ENCODE measurements at places on chromosomes 4 and X.

DNA sequence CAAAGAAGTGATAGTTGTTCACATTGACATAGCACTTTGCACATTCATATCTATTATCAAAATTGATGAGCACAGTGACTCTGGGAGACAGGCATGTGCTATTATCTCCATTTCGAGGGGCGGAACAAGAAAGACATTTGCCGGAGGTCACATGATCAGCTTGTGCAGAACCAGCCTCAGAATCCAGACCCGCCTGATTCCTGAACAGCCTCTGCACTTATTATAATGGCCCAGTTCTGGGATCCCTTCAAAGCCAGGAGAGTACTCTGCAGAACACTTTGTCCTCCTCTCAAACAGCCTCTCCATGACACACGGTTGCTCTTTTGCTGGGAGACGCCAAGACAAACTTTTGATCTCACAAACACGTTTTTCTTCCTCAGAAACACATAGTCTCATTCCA is 48.4 kb downstream of the RWDD4 start:
- DNase-seq = no peak

DNA sequence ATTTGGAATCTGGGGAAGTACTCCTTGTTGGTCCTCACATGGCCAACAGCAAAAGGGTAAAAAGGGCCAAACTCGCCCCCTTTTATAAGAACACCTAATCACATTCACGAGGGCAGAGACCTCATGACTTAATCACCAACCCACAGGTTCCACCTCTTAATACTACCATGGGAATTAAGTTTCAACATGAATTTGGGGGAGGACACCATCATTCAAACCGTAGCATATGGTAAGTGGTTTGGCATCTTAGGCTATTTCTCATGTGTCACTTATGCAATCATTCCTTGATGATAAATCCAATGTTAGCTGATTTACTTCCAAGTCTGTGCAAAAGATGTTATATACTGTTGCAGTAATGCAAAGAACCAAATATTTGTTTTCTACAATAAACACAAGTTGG is 302.9 kb upstream of the FAM241A start:
- DNase-seq = no peak

- peak; percentile 66 for DNase-seq
Measured at GRCh38 chrX:48945517-48946348, 11.7 kb downstream of the OTUD5 start.

- no peak for DNase-seq
Measured at GRCh38 chr4:98793658-98794057, 135.2 kb upstream of the TSPAN5 start.

DNA sequence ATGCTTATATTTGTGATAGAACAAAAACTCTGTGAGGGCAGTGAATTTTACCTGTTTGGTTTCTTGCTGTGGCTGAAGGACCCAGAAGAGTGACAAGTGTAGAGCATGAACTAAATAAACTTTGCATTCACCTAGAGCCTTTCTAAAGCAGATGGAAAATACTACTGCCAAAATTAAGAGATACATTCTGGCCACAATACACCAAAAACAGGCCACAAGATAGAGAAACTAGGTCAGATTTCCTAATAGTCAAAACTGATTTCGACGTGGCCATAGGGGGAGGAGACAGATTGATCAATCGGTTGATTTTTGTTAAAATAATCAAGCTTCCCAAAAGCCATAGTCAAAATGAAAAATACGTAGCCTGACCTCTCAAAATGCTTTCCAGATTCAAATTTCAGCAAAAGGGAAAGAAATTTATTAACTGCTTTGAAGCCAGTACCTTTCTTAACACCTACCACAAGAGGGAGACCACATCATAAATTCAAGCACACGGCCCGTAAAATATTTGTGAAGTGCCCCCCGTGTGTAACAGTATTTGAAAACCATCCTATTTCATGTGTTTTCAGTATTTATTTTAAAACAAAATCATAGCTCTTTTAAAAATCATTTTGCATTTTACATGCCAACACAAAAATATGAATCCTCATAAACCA is 132.4 kb downstream of the CORIN start:
- no peak for DNase-seq

- no peak for DNase-seq
Measured at GRCh38 chr4:181792641-181793040, 450.6 kb upstream of the TENM3 start.

DNA sequence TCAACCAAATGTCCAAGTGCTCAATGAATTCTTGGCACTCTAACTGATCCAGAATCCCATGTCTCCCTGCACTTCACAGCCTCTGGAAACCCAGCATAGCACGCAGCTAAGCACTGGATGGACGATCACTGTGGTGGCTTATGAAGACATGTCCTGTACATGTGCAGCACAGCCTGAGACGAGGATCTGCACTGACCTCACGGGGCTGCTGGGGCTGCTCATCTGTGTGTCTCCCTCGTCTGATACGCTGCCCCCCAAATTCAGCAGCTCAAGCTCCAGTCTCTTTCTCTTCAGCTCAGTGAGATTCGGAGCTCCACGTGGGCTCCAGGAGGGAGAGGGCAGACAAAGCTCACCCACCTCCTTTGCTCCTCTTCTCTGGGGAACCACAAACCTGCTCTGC is 126.9 kb downstream of the CPZ start:
- DNase-seq = peak; percentile 11

GRCh38 chr4:145098675-145099037 is 545 bp downstream of the ABCE1 start:
- peak; percentile 57 for DNase-seq

DNA sequence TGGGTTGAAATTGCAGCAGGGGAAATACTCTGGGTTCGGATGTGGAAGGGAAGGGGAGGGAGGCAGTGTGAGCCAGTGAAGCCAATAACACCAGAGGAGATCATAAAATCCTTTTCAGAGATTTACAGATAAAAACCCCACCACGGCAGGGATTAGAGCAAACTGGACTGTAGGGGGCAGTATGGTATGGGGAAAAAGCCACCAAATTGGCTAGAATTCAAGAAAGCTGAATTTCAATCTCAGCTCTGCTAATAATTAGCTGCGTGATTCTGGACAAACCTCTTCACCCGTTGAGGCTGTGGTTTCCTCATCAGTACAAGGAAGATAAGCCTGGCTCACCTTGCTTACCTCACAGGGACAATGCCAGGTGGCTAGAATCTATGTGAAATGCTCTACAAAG is 108.1 kb downstream of the ATG4A start:
- no peak for DNase-seq

DNA sequence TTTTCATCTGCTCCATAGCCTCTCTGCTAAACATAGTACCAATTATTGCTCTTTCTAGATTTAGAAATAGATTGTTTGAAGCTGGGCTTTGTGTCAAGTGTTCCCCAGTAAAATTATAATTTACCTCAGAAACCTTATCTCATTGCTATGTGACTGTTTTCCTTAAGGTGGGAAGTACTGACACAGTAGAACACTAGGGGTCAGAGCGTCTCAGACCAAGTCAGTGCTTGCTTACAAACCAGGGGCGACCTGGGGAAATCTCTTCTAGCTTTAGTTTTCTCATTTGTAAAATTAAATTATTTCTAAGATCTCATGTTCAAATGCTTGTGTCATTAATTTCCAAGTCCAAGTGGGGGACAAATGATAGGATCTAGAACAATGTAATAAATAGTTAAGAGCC is 360.4 kb downstream of the RAPGEF2 start:
- DNase-seq = no peak
